ENCODE measurements at places on chromosomes 2 and 18.

- no peak for DNase-seq
Measured at GRCh38 chr2:941871-942270, 8.8 kb upstream of the SNTG2 start.

GRCh38 chr2:46270384-46270783 is 26.8 kb upstream of the EPAS1 start:
- DNase-seq: no peak

DNA sequence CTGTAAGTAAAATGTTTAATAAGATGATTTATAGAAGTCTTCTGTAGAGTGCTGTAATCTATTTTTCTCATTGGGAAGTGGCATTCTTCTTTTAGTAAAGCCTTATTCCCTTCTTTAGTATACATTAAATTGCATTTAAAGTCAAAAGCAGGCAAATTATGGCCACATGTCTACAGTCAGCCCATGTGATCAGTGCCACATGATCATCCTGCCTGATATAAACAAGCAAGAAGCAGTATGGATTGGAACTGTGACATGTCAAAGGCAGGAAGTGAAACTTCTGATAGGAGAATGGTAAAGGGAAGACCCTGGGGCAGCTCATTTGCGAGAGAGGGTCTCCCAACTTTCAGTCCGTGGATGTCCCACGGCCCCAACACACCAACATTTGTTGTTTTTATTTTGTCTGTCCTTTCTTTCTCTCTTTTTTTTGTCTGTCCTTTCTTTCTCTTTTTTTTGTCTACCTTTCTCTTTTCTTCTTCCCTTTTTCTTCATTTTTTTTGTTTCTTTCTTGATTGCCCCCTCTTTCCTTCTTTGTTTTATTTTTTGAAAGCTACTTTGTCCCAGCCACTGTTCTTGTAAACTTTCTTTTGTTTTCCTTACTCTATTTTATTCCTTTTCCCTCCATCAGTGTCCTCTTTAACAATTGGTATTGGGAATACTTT is 154.9 kb downstream of the DTNA start:
- no peak for DNase-seq

DNA sequence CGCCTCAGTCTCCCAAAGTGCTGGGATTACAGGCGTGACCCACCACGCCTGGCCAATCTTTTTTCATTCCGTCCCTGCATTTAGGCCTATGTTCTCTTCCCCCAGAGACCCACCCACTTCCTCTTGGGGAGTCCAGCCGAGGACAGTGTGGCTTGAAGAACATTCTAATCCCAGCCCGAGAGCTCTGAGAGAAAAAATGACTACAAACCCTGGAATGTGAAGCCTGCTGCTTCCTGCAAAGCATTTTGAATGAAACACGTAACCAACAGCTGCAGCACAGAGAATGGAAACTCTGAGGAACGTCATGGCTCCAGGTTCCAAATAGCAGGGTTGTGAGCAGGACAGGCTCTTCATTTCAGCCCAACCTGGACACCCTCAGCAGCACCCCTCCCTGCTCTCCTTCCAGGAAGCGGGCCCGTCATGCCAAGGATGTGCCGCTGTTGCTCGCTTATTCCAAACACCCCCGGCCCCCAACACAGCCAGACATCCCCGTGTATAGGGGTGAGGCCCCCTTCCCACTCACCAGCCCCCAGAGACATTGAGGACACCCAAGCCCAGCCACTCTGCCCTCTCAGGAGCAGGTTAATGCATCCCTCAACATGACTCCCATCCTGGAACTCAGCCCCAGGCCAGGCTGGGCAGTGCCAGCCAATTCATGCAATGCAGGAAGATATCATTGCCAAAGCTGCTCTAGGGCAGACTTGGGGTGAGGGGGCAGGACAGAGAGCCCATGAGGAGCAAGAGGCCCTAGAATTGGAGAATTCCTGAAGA is 139.8 kb downstream of the ZFP36L2 start:
- DNase-seq: no peak

GRCh38 chr2:24400207-24400907 is 40.0 kb upstream of the ITSN2 start:
- DNase-seq: no peak

- DNase-seq: no peak
Measured at GRCh38 chr2:66802877-66803276, 368.0 kb downstream of the MEIS1 start.

- DNase-seq: no peak
Measured at GRCh38 chr2:226213717-226214116, 585.9 kb downstream of the IRS1 start.

GRCh38 chr2:37917281-37918228 is 7.5 kb upstream of the RMDN2 start:
- no peak for DNase-seq

DNA sequence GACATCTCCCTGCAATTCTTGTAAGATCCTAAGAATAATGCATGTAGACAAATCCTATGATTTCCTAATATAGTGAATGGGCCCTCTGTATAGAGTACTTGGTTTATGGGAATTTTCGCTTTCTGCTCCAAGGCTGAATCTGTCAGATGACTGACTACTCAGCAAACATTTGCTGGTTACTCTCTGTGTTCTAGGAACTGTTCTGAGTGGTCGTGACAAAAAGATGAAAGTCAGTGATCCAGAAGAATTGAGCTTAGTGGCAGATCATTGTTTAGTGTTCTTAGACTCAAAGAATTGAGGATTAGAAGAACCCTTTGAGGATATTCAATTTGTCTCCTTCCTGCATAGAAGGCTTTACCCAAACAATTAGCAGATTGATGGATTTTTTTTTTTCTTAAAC is 10.0 kb downstream of the XRCC5 start:
- DNase-seq: no peak

DNA sequence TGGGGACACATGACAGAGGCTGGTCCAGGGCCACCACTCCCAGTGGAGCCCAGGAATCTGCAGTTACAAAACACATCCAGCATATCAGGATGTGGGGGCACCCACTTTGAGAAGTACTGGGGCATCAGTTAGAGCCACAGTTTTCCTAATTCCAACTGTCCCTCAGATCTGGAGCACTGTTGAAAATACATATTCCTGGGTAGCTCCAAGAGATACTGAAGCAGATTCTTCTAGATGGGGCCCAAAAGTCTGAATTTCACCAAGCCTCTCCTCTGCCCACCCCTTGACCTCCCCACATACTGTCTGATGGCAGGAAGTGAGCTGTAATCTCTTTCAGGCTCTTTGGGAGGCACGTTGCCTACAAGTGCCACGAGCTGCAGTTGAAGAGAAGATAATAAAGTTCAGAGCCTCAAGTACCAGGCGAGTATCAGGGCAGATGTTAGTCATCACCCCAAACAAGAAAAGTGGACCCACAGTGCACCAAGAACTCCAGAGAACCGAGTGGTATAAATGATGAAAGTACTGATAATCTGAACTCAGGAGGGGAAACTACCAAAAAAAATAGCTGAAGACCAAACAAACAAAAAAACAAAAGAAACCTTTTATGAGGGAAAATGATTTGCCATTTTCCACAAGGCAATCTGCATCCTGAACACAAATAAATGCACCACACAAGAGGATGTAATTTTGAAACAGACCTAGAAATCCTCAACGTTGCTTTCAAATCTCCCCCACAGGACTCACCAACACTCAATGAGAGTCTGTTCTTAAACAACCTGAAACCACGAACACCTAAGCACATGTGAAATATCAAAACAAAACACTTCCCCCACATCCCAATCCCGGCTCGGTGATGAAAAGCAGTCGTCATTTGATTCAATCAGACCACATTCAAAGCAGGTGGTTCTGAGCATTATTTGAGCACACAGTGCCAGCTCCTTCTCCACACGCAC is 98.7 kb downstream of the TCF4 start:
- DNase-seq: peak; percentile 6

DNA sequence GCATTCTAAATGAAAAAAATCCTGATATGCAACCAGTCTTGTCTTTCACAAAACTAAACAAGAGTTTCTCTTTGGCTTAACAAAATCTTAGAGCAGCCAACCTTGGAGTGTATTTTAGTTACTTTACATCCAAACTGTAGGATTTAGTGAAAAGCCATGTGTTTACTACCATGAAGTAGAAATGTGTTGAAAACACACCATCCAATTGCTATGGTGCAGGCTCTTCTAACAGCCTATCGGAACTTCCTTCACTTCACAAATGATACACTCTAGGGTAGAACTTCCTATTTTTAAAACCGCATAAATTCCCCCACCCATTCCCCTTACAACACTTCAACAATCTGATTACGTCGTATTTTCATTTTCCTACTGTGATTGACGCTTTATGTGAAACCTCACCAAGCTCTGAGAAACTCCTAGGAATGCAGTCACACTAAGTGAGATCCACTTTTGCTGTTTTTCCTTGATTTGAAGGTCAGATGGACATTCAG is 74.4 kb upstream of the MAP4K4 start:
- no peak for DNase-seq

DNA sequence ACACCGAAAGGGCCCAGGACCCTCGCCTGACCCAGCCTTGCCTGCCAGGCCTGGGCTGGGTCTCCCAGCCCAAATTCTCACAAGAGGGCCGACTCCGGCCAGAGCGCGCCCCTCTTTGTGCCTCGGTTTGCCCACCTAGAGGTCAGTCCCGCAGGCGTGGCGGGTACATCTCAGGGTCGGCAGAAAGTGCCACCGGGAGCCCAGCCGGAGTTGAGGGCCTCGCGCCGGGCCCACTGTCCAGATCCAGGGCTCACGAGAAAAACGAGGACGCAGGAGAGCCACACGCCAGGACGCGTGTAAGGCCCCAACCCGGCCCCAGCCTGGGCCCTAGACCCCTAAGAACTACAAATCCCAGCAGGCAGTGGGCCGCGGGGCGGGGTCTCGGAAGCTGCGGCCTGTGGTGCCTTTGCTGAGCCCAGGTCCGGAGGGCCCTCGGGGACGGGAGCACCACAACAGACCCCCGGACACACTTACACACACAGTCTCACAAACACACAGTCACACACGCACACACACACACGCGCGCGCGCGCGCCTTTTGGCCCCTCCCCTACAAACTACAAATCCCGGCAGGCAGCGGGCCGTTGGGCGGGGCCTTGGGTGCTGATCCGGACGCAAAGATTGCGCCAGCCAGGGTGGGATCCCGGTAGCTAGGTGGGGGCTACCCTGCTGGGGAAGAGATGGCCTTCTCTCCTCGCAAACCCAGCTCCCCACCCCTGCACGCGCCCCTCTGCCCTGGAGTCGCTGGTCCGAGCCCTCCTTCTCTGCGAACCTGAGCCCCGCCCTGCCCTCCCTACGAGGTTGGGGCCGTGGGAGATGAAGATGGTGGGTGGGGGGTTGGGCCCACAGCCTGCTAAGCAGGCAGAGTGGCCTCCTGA is at the start of gene SH2D6:
Gene SH2D6, plus strand, starts transcription at position 583 of the 877 bp plus-strand sequence. CDS start 10,752 bp downstream, outside the sequence.
- peak; percentile 76 for DNase-seq

- no peak for DNase-seq
Measured at GRCh38 chr2:179444056-179444455, 179.4 kb upstream of the SESTD1 start.

GRCh38 chr2:66481100-66481549 is 46.2 kb downstream of the MEIS1 start:
- no peak for DNase-seq

GRCh38 chr2:46982351-46983064 is 66.9 kb upstream of the MCFD2 start:
- DNase-seq: no peak

DNA sequence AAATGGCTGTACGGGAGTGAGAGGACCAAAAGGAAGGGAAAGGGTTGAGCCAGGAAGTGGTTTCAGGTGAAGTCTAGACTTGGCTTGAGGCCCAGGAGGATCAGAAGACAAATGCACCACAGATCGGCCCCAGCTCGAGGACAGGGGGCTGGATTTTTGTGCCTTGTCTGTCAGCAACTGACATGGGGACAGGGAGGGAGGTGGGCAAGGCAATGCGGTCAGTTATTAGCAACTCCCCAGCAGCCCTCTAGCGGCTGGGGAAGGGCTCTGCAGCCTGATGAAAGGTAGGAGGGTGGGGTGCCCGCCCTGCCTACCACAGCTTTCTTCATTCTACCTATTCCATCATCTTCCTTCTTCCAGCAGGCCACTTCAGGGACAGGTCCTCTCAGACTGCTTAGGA is 50.0 kb downstream of the CPO start:
- no peak for DNase-seq

DNA sequence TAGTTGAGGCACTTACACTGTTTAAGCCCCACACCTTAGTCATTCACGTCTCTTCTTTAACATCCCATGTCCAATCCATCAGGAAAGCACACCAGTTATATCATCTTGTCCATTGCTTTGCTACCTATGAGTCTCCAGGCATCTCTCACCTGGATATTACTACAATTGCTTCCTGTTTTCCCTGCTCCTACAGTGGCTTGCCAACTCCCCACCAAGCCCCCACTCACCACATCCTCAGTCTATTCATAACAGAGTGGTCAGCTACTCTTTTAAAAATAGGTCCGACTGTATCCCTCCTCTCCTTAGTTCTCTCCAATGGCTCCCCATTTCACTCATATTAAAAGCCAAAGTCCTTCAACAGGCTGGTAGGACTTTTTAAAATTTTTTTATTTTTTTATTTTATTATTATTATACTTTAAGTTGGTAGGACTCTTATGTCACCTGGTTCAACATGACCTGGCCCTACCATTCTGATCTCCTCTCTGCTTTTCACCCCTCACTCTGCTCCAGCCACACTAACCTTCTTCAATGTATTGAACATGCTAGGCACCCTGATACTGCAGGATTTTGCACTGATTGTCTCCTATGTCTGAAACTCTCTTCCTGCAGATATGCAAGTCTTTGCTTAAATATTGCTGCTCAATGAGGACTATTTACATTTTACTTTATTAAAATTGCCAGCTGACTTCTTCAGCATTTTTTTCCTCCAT is 253.2 kb downstream of the CYRIA start:
- no peak for DNase-seq

DNA sequence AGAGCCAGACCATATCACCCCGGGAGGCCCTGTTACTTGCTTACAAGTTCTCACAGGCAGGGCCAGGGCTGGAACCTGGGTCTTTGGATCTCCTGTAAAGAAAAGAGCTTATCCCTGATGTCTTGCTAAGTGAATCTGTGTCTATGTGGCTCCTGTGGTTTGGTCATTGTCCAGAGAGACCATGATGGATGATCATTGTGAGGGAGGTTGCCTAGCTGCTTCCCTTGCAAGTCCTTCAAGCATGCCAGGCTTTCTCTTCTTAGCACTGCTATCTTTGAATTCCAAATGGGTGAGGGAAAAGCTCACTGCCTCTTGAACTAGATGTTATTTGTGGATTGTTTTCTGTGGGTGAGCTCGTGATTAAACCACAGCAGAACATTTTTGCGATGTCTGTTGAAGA is 151.6 kb downstream of the FSHR start:
- no peak for DNase-seq

DNA sequence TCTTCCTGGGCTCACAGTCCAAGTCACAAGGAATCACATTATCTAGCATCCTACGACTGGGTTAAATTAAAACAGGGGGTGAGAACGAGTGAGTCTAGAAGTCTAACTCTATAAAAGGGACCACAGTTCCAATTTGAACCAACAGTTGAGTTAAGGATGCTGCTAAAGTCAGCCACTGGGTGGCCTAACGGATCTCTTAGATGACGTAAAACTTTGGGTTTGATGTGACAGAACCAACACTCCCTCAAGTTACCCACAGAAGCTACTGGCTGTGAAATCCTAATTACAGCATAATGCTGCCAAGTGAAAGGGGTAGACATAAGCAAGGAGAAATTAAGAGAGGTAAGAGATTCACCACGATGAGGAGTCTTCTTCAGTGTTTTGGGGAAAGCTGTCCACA is 32.7 kb upstream of the RUFY4 start:
- no peak for DNase-seq
